AG10803 (cell line): ENCODE measurements at places on chromosomes 11 and 22.

DNA sequence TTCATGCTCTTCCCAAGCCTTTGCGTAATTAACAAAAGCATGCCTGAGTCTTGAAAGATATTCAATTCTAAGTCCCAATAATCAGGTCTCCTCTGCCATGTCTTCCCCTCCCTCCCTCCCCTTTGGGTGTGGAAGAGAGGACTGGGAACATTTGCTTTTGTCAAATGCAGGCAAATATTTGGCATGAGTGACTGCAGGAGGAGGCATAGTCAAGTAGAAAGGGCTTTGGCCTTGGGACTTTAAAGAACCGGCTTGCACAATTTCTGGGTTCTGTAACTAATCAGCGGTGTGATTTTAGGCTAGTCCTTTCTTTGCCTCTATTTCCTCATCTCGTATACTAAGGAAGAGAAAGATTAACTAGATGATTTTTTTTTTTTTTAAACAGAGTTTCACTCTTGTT, 59.5 kb downstream of the SCN3B start:
- peak; percentile 44 for DNase-seq

- no peak for DNase-seq
These were observed 25.8 kb downstream of the USP35 start for GRCh38 chr11:78214331-78215194.

GRCh38 chr11:134355656-134356055, 23.9 kb downstream of the GLB1L2 start:
- no peak for DNase-seq

- DNase-seq = peak; percentile 95
These were observed 89.2 kb upstream of the CRTAM start for GRCh38 chr11:122749005-122749687.
